ENCODE measurements at places on chromosomes 11 and 22.

DNA sequence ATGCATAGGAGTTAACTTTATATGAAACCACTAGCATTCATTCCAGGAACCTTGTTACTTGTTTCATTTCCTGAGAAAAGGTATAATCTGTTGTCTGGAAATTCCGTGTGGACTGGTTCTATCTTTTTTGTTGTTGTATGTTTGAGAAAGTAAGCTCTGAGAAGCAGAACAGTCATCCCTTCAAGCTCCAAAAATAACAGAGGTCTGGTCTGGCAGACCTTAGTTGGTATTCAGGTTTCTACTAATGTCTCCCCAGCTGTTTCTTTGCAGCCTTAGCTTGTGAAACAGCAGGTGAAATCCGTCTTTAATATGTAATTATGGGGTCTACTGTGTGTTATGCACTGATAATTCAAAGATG lies 2.4 kb downstream of the RNF121 start:
- DNase-seq = no peak

DNA sequence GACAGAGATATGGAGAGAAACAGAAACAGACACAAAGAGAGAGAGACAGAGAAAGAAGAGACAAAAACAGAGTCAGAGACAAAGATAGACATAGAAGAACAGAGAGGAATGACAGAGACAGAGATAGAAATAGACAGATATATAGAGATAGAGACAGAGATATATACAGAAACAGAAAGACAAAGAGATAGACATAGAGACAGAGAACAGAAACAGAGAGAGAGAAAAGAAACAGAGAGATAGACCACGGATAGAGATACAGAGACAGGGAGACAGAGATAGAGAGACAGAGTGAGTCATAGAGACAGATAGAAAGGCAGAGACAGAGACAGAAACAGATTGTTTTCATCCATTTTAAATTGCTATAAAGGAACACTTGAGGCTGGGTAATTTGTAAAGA lies 12.3 kb upstream of the MPEG1 start:
- DNase-seq = no peak

DNA sequence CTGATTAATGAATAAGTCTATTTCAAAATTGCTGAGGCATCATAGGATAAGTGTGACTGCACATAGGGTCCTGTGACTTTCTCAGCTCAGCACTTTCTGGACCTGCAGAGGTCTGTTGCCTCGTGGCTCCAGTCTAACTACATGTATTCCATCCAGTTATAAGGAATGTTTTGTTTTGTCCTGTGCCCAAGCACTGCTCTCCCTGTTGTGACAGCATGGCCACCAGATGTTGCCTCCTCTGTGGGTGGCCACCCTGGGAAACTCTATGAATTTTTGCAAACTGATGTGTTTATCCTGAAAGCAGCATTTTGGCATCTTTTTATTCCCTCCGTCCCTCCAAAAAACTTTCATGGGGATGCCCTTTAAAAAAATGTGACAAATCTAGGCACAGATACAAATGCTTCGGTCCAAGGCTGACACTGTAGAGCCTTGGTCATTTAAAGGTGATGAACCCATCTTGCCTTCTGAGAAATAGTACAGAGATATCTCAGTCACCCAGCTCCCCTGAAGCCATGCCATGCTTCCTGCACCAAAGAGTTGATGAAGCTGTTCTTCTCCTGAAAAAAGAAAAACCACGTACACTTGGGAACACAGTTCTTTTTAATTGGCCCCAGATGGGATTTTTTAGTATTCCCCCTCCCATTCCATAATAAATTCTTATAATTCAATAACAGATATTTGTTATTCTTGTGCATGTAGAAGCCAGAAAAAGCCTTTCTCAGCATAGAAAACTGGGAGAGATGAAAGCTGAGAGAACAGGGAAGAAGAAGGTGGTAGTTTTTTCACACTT lies 72.6 kb downstream of the CCDC34 start:
- DNase-seq = no peak

DNA sequence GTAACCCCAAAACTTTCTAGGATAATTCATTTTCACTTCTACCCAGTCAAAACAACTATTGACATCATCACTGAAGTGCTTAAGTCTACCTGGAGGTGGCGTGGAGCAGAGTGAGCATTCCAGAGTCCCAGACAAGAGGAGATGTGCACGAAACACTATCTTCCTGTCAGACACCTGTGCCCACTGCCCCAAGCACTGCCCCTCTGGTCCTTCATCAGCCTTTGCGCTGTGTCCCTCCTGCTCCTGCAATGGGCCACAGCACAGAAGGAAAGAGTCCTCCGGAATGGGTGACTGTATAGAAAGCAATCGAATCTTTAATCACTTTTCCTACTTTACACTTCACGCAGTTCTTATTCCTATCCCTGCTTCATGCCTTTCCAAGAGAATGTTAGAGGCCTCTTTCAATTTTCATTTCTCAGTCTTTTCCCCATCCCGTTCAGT lies 512 bp upstream of the GRIA4 start:
- DNase-seq = no peak

GRCh38 chr11:15711311-15711710 lies 596.6 kb downstream of the INSC start:
- no peak for DNase-seq

DNA sequence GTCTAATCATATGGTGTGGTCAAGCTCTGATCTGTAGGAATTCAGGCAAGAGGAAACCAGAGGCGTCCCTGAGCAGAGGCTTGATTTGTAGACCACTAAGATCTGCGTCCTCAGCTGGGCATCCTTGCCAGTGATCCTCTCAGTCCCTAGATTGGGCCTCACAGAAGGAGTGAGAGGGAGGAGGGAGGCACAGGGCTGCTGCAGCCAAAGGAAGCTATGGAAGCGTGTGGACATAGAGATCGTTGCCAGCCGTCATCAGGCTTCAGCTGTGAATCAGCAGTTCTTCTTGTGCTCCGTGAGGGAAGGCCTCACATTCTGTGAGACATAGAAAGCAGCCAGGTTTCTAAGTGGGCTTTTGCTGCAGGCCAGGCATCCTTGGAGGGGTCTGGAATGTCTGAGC lies 254.6 kb upstream of the KIRREL3 start:
- DNase-seq = no peak

GRCh38 chr11:96942855-96943254 lies 553.0 kb downstream of the JRKL start:
- no peak for DNase-seq

GRCh38 chr11:99683933-99684332 lies 663.2 kb downstream of the CNTN5 start:
- DNase-seq = no peak

DNA sequence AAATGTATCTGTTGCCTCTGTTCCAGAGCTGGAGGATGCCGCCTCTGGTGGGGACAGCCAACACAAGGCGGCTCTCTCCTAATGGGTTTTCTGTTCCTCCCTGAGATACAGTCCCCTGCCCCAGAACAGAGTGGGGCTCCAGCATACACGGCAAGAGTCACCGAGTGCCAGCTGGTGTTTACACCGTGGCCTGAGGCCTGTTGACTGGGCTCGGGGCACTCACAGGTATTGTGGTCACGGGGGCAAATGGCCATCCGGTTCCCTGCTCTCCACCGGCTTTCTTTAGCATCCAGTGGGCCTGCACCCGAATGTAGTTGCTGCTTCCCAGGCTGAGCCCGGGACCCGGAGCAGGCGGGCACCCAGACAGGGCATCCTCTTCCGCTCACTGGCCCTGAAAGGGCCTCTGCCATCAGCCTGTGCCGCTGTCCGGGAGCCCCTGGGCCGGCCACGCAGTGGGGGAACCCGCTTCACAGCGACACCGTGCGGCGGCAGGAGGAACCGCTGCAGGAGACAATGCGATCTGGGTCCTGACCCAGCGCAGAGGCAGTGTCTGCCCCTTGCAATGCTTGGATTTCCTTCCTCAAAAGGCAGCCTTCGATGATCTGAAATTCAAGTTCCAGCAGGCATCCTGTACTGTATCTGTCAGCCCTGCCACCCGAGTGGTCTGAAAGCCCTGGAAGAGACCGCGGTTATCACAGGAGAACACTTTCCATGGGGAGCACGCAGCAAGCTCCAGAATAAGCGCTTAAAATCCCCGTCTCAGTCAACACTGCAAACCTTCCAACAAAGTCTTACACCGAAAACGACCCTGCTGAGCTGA lies 859 bp upstream of the KRTAP5-5 start:
- no peak for DNase-seq

- no peak for DNase-seq
Observed at GRCh38 chr22:30351226-30351625, 5.5 kb downstream of the SF3A1 start.

- no peak for DNase-seq
Observed at GRCh38 chr11:95486466-95486865, 255.5 kb upstream of the SESN3 start.

GRCh38 chr11:134480136-134480712 lies 68.2 kb upstream of the B3GAT1 start:
- DNase-seq = no peak

GRCh38 chr22:50189849-50190181 lies 4.1 kb downstream of the TRABD start:
- no peak for DNase-seq

DNA sequence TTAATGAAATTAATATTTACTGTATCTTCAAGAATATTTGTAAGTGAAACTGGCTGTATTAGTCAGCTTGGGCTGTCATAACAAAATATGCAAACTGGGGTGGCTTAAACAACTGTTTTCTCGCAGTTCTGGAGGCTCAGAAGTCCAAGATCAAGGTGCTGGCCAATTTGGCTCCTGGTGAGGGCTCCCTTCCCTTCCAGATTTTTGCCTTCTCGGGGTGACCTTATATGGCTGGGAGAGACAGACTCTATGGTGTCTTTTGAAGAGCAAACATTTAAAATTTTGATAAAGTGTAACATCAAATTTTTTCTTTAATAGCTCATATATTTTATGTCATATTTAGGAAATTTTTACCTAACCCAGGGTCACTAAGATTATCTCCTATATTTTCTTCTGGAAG lies 30.2 kb downstream of the CSTPP1 start:
- DNase-seq = no peak

DNA sequence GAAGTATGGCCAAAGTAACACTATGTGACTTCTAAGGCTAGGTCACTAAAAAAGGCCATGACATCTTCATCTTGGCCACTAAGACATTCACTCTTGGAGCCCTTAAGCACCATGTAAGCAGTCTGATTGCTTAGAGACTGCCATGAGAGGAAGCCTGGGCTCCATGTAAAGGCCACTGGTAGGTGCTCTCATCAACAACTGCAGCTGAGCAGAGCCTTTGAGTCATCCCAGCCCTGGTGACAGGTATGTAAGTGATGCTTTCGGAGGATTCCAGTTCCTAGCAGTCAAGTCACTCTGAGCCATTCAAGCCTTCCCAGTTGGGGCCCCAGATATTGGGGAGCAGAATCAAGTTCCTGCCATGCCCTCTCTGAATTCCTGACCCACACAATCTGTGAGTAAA lies 26.2 kb downstream of the GAB2 start:
- DNase-seq = no peak

DNA sequence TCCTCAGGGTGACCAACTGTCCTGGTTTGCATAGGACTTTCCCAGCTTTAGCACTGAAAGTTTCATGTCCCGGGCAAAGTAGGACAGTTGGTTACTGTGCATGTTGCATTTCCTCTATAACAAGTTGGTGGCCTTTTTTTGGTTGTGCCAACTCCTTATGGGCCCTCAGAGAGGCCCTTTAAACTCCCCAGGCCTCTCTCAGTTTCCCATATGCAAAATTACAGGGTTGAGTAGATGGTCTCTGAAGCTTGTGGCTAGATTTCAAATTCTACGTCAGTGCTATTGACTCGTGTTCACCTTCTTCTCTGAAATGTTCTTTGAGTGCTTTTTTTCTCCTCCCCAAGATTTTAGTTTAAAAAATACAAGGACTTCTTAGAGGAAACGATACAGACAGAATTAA lies 92.5 kb downstream of the MYO18B start:
- DNase-seq = no peak

GRCh38 chr22:37244922-37245722 lies 1.1 kb upstream of the RAC2 start:
- DNase-seq = no peak

- DNase-seq = no peak
Observed at GRCh38 chr11:92540096-92540495, 315.5 kb downstream of the FAT3 start.

- no peak for DNase-seq
Observed at GRCh38 chr11:27237643-27238042, 125.4 kb downstream of the CCDC34 start.

GRCh38 chr11:82750643-82751139 lies 17.0 kb upstream of the FAM181B start:
- DNase-seq = no peak

- DNase-seq = no peak
Observed at GRCh38 chr11:122724520-122724919, 69.0 kb downstream of the UBASH3B start.

DNA sequence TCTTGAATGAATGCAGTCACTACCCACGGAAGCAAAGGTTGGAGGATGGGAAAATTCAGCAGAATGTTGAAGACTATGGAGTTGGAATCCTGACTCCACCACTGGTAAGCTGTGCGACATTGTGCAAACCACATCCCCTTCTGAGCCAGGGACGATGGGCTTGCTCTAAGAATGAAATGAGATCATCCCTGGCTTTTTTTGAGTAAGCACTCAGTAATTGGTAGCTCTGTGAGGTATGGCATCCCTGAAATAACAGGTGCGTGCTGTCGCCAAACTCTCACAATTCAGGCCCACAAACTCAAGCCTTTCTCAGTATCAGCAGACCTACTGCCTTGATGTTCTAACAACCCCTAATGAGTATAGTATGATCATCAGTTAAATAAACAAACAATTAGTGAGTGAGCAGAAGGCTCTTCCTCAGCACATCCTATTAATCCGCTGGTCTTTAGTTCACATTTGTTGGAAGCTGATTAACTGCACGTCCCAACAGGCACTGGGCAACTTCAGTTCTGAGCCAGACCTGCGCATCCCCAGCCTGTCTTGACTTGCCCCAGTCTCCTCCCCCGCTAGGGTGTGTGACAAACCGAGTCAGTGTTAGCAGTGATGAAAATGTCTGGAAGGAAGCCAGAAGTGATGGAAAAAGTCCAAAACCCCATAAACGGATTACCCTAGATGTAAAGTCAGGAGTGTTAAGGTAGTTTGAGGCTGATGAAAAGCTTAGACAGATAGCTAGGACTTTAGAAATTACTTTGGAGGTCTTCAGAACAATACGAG lies 235.5 kb downstream of the GRIK4 start:
- DNase-seq = no peak

GRCh38 chr22:17140022-17140421 lies 18.9 kb upstream of the TMEM121B start:
- no peak for DNase-seq

DNA sequence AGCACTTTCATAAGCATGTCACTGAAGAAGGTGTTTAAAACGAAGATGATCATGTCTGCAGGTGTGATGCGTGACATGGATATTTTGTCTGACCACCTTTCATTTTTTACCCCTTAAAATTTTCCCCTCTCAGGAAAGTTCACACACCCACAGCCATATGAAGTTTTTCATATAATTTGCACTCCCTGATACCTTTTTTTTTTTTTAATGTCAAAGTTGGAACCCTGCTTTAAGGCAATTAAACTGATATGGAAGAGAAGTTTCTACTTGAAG lies 104.6 kb downstream of the ATXN10 start:
- no peak for DNase-seq

All from CMK (cell line).